ENCODE measurements at places on chromosomes 16 and 17. TPM values are rescaled to one million over a fixed set of nuclear protein-coding genes. Genes with fewer than 3 reads are reported as not detected.
A peak's percentile ranks its signal among the peaks of the same experiment; 100 is the strongest.

Gene KRT27
- not detected for total RNA-seq

Gene PPP1R1B
- total RNA-seq, result 8.6 TPM

Gene ANKRD40CL
- not detected for total RNA-seq

Gene FAM171A2
- 23.6 TPM for total RNA-seq

DNA sequence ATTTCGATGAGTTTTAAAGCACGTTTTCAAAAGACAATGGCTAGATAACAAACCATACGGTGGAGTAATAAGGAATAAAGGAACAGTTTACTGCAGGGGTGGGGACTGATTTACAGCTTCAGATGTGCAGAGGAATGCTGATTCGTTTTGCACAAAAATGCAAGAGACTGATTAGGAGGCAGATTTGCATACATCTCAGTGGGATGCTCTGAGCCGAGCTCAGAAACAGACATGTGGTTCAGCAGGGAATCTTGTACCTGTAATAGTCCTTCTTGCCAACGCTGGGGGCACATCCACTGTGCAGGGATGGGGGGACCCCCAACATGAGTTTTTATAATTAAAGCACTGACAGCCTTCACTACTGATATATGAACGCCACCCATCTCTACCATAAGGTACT is 308.0 kb downstream of the GRIN2A start:
- peak; percentile 58 for DNase-seq

Gene ARMC7
- total RNA-seq, result 10.5 TPM

DNA sequence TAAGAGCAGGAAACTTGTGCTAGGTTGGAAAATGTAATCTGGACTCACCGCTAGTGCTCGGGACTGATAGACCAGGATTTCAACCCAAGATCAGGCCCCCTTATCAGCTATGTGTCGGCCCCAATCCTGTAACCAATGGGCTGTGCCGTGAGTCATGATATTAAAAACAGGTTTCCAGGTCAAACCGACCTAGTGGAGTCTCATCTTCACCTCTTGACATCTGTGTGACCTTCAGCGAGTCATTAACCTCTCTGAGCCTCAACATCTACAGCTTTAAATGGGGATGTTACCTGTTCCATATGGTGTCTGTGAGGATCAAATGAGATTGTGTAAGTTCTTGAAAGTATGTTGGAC is 512 bp downstream of the PMM2 start:
- DNase-seq, result no peak

Gene TM4SF5
- total RNA-seq, result not detected

Gene KRT36
- total RNA-seq, result not detected
